ENCODE measurements at places on chromosomes 12 and 14.
A peak's percentile ranks its signal among the peaks of the same experiment; 100 is the strongest.

GRCh38 chr12:117098361-117099217, 627 bp downstream of the TESC start:
- no peak for DNase-seq

- no peak for DNase-seq
Measured at GRCh38 chr14:44928793-44929192, 33.0 kb downstream of the KLHL28 start.

DNA sequence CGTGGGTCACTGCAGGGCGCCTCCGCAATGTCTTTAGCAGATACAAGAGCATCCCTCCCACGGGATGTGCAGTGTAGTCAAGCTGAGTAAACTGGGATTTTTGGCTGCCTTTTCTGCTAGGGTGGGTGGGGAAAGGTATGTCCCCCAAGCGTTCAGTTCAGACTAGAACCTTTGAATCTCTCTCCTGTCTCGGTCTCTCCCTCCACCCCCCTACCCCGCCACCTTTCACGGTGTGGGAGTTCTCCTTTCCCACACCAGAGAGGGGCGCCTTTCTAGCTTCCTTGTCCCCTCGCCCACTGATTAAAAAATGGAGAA, 525 bp upstream of the FAR2 start:
- peak; percentile 52 for DNase-seq

GRCh38 chr12:109804820-109805761, 28.1 kb downstream of the TRPV4 start:
- DNase-seq, result peak; percentile 71

- no peak for DNase-seq
Measured at GRCh38 chr12:130491421-130492357, 154.0 kb downstream of the PIWIL1 start.

DNA sequence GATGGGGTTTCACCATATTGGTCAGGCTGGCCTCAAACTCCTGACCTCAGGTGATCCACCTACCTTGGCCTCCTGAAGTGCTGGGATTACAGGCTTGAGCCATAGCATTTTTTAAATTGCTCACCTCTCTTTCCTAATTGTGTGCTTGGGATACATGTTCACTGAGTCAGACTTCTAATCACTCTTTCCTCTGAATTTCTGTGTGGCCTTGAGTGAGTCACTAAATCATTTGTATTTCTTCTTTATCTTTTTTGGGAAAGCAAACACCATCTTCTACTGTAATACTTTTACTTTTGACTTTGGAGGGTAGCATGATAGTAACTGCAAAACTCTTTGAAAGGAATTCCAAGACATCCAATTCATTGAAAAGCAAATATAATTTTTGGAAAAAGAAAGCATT, 60.8 kb downstream of the FLRT2 start:
- DNase-seq, result no peak

GRCh38 chr12:108868781-108869180, 11.1 kb upstream of the DAO start:
- DNase-seq, result no peak

- DNase-seq, result no peak
Measured at GRCh38 chr12:109029411-109029810, 8.5 kb upstream of the SVOP start.

Measured in left hindlimb (tissue), 1 donor.